Cortex of kidney (tissue), 1 donor: ENCODE measurements at places on chromosomes 11 and 22.

GRCh38 chr11:117230286-117230961 is 1.4 kb downstream of the PCSK7 start:
- DNase-seq: no peak

- DNase-seq: no peak
Measured at GRCh38 chr11:61152816-61153592, 8.2 kb downstream of the VPS37C start.

- DNase-seq: no peak
Measured at GRCh38 chr11:28636566-28636965, 528.4 kb downstream of the METTL15 start.

GRCh38 chr11:82864268-82864667 is 36.0 kb downstream of the PRCP start:
- no peak for DNase-seq

GRCh38 chr22:39617342-39617741 is 46.8 kb downstream of the CACNA1I start:
- DNase-seq: no peak

- DNase-seq: no peak
Measured at GRCh38 chr22:50415426-50415825, 59.4 kb downstream of the SBF1 start.

DNA sequence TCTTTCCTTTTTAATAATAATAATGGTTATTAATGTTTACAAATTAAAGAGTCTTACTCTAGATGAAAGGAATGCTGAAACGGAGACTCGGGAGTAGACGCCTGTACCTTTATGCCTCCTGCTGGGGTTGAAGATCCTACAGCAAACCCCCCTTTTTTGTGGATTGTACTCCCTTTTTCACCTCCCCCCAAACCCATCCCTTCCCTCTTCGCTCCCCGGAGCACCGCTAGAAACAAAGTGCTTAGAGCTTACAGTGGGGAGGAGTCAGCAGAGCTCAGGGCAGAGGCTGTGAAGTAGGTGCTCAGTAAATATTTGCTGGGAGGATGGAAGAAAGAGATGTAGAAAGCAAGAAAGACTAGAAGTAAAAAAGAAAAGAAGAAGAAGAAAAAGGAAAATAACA is 169.7 kb downstream of the NXPE2 start:
- no peak for DNase-seq

DNA sequence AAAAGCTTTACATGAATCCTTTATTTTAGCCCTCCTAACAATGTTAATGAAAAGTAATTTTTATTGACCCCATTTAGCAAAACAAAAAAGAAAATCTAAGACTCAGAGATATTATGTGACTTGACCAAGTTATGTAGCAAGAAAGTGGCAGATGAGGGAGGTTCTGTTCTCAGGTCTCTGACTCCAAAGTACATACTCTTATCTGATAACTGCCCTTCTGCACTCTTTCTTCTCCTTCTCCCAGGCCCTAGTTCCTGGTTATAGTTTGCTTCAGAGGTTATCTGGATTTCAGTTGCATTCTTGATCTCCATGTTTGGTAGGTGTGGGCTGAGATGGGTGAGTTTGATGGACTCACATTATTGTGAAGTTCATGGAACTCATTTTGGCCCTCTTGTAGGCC is 4.5 kb downstream of the OR9Q2 start:
- no peak for DNase-seq

DNA sequence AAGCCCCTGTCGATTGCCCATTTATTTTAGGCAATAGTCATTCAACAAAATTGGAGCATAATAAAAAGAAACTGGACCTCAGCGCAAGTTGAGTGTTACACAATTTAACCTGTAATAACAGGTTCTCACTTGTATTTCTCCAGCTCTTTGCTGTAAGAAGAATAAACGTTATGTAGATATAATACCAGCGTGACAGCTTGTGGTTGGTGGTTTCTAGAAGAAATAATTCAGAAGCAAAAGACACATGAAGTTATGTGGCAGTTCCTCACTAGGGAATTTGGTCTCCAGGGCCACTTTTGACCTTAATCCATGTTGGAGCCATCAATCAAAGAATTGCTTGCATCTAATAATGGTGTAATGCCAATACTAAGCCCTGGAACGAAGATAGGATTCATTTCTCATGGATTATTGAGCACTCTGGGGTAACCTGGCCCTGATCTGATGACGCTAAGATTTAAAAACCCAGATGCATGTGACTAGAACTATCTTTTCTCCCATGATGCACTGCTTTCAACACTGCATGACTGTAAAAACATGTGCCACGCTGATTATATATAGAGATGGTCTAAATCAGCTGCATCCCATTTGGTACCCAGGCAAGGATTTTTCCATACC is 129.7 kb upstream of the LDLRAD3 start:
- DNase-seq: no peak

- no peak for DNase-seq
Measured at GRCh38 chr22:40491990-40492631, 121.7 kb downstream of the SGSM3 start.

DNA sequence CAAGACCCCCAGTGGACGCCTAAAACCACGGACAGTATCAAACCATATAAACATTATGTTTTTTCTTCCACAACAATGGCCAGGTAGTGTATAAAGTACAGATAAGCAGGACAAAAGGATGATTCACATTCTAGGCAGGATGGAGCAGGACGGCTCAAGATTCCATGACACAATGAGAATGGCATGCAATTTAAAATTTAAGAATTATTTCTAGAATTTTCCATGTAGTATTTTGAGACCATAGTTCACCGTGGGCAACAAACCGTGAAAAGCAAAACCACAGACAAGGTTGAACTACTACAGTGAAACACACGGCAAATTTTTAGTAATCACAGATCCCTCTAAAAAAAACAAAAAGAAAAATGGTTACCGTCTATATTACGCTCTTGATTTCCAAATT is 7.5 kb downstream of the NARS2 start:
- DNase-seq: no peak

- DNase-seq: no peak
Measured at GRCh38 chr11:72406540-72407527, 27.5 kb downstream of the CLPB start.

- no peak for DNase-seq
Measured at GRCh38 chr11:128343870-128344269, 243.5 kb downstream of the ETS1 start.

DNA sequence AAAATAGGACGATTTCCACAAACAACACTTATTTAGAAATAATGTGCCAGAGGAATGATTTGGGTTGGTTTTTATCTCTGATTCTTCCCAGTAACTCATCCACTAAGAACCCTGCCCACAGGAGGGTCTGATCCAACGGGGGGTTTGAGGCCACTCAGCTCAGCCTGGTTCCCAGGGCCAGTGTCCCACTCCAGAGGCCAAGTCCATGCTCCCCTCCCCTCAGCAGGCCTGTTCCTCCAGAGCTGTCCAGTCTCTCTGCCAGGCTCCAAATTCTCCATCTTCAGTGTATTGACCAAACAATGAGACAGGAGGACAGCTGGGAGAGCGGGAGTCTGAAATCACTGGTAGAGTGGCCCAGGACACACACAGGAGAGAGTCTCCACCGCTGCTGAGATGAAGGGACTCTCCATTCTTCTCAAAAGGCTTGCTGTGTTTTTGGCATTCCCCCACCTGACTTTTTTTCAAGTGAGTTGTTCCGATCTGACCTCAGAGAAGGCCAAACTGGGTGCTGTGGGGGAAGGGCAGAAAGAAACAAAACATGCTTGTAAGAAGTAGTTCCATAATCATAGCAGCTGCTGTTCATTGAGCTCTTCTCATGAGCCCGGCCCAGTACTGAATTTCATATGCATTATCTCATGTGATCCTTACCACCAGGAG is 17.6 kb upstream of the SCN2B start:
- no peak for DNase-seq

DNA sequence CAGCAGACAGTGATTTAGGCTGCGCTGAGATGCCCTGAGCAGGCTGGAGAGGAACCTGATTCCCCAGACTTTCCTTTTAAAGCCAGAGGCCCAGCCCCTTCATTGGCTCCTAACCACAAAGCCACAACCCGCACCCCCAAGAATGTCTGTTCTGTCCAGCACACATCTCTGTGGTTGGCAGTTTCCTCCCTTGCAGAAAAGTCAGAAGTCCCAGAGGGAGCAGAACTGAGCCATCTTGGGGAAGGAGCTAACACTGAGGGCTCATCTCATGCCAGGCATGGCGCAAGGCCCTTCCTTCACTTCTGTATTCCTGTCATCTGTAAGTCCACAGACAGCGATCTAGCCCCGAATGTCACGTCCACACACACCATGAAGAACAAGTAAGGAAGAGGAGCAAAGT is 97.1 kb upstream of the SYT13 start:
- no peak for DNase-seq

DNA sequence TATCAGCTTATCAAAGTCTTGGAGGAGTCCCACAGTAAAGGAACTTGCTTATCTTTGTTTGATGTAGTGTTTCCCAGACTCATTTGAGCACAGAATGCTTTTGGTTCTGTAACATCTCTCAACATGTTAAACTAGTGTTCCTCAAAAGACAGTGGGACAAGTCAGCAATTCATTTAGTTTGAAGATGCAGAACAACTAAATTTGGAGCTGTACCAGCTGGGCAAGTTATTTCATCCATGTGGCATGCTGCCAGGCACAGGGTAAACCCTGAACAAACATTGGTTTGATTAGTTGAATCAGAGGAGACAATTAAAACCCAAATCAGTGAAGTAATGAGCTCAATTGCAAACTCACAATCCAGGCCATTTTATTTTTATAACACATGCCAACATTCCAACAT is 141.2 kb downstream of the CSNK2A3 start:
- DNase-seq: no peak

DNA sequence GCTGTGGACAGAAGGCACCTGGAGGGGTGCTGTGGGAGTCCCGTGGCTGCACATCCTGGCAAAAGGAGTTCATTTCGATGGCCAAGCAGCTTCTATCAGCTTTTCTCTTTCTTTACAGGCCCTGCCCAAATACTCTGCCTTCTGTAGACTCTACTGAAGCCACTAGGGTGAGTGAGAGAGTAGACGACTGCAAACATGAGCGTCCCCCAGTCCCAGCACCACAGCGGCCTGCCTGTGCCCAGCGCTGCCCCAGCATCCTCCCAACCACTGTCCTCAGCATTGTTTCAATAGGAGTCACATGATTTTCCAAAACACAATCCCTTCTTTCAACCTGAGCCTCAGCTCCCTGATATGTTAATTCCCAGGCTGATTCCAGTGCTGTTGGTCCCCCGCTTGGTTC is 110.0 kb downstream of the KIRREL3 start:
- no peak for DNase-seq

GRCh38 chr11:68978931-68979594 is 1.7 kb downstream of the MRGPRD start:
- DNase-seq: no peak
